GDM1 (cell line): ENCODE measurements at places on chromosomes 1 and 21.

DNA sequence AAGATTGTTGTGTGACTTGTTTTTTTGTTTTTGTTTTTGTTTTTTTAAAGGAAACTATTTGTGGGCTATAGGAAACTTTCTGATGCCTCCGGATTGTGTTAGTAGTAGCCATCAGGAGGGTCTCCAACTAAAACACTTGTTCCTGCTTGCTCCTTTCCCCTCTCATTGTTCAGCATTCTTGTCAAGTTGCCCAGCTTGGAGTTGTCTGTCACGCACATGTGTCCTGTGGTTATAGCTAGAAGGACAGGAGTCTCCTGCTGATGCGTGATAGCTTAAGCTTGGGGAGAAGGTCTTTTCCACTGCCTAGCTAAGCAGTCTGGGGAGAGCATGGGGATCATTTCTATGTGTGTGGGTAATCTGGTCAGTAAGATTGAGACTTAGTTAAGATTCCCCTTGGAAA is 3.2 kb upstream of the LYPLA2 start:
- no peak for DNase-seq

DNA sequence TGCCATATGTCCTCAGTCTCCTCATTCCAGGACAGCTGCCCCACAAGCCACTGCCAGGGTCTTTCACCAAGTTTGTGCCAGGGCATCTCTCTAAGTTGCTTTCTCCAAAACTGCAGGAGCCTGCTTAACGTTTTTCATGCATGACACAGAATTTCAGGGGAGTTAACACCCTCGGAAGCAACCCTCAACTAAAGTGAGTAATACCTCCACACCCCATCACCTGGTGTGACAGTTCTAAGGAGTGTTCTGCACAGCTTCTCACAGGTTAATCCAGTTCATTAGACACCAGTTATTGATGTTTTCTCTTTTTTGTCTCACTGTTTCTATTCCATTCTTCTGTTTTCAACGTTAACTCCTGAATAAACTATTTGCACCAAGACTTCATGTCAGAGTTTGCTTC is 115.0 kb downstream of the BACH1 start:
- no peak for DNase-seq

DNA sequence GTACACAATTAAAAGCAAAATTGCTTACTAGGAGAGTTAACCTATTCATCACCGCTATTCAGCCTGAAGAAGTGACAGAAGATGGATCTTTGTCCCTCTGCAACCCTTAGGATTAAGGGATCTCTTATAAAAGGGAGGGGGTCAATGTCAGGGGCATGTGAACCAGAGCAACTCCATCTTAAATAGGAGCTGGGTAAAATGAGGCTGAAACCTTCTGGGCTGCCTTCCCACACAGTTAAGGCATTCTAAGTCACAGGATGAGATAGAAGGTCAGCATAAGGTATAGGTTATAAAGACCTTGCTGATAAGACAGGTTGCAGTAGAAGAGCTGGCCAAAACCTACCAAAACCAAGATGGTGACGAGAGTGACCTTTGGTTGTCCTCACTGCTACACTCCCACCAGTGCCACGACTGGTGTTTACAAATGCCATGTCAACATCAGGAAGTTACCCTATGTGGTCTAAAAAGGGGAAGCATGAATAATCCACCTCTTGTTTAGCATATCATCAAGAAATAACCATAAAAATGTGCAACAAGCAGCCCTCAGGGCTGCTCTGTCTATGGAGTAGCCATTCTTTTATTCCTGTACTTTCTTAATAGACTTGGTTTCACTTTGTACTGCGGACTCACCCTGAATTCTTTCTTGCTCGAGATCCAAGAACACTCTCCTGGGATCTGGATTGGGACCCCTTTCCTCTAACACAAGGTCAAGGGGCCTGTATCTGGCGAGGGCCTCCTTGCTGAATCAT is 35.3 kb upstream of the NEK2 start:
- DNase-seq: no peak

DNA sequence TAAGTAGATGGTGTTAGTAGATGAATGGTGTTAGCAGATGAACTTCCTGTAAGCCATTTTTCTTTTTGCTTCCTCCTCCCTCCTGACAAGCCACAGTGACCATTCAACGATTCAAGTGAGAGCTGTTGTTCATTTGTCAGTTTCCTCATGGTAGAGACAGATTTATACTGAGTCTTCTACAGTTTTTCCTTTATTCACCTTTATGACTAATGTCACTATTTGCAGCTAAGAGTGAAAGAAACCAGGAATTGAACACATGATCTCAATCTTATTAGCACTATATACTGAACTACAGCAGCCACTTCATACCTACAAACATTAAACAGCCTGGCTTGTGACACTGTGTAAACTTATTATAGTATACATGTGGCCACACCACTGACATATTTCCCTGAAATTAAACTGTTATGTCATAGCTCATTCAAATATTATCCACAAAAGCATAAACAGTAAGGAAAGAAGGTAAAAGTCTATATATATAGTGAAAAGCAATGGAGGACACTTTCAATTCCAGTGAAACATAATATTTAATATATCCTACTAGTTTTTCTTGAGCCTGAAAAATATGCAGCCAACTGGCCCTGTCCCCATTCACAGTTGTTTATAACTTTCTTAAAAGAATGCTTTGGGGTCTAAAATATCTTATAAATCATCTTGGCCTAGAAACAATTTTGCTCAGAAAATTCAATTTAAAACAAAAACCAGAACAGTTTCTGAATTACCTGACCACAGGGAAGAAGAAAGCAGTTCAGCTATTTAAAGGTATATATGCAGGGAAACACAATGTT is 566.9 kb upstream of the ZRANB2 start:
- DNase-seq: no peak

- DNase-seq: no peak
Measured at GRCh38 chr1:56773341-56774066, 45.7 kb downstream of the FYB2 start.

GRCh38 chr1:5552787-5553484 is 439.3 kb downstream of the NPHP4 start:
- no peak for DNase-seq

GRCh38 chr1:55185832-55186231 is 29.3 kb downstream of the USP24 start:
- no peak for DNase-seq

GRCh38 chr1:34656731-34657130 is 98.1 kb upstream of the GJB5 start:
- no peak for DNase-seq

DNA sequence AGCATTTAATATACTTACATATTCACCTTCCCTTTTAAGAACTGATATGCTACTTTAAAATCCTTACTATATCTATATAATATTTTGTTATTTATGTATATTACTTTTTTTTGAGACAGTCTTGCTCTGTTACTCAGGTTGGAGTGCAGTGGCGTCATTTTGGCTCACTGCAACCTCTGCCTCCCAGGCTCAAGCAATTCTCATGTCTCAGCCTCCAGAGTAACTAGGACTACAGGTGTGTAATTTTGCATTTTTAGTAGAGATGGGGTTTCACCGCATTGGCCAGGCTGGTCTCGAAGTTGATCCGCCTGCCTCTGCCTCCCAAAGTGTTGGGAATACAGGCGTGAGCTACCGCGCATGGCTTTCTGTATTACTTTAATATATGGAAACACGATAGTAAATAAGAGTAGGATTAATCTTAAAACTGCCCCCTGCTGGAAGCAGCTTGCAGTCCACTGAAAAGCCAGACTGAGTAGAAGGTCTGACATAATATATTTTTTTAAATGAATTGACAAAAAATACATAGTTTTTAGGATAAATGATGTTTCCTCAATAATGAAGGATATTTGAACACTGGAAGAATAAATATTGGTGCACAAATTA is 24.4 kb downstream of the RCAN3 start:
- peak; percentile 29 for DNase-seq

DNA sequence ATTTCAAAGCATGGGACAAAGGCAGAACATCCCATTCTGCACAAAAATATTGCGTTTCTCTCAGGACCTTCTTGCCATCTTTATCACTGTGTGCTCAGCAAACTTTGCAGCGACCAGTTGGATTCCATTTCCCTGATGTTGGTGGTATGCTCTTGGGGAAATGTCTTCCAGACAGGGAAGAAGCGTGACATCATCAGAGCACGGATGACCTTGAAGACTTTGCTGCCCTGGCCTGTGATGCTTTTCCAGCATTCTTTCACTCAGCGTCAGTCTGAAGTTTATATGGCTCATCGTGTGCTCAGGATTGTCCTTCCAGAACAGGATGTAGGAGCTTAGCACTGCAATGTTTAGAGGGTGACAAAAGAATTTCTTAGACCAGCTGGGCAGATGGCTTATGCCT is 131.4 kb upstream of the F3 start:
- no peak for DNase-seq

GRCh38 chr1:91555821-91556531 is 55.3 kb downstream of the CDC7 start:
- no peak for DNase-seq

GRCh38 chr1:207978441-207978840 is 67.5 kb upstream of the CD34 start:
- no peak for DNase-seq

DNA sequence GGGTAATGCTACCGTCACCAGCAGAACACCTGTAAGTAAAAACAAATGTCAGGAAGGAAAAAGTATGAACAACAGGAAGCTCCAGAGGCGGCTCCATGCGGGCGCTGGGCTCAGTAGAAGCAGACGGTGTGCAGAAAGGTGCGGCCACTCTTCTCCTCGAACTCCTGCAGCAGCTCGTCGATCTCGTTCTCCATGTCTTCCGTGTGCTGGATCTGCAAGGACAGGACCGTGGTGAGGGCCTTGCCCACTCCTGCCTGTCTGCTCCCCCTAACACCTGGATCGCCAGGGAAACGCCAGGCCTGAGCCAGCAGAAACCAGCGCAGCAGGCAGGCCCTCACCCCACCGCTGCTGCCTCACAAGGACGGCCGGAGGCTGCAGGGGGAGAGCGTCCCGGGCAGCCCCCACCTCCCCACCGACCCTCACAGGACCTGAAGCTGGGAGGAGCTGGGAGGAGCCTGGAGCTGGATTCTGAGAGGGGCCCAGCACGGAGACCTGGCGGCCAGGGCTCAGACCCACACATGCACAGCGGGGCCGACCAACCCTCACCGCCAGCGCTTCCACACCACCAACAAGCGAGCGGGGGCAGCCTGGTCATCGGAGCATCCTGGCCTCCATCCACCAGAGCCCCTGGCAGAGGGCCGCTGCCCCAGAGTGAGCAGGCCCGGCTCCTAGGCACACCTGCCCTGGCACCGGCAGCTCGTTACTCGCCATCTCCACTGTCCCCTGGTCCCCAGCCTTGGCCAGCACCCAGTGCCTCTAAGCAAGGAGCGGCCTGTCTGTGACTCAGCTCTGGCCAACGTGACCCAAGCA is 1.7 kb upstream of the TMEM240 start:
- DNase-seq: no peak

DNA sequence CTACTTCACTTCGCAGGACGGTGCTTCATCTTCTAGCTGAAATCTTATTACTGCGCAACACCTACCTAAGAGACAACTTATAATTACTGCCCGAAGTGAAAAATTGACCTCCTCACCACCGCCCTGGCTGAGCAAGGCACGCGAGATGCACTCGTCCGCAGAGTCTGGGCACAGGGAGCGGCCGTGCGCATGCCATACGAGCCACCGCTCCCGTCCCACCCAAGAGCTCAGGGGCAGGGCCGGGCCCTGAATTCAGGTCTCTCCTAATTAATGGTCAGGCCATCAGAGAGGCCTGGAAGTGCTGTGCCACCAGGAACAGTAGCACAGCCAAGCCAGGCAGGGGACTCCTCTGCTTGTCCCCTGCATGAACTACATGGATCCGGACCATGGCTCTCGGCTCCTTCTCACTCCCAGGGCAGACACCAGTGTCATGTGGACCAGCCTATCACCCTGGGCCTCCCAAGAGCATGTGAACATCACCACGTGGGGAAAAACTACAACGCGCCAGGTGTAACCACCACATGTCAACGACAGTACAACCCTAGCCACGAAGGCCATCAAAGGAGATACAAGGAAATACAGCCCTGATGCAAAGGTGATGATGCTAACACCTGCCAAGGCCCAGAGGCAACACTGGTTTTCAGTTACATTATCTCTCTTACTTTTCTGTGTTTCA is 11.5 kb downstream of the RIPK4 start:
- no peak for DNase-seq

- DNase-seq: no peak
Measured at GRCh38 chr1:145994391-145995120, 1.8 kb downstream of the TXNIP start.

DNA sequence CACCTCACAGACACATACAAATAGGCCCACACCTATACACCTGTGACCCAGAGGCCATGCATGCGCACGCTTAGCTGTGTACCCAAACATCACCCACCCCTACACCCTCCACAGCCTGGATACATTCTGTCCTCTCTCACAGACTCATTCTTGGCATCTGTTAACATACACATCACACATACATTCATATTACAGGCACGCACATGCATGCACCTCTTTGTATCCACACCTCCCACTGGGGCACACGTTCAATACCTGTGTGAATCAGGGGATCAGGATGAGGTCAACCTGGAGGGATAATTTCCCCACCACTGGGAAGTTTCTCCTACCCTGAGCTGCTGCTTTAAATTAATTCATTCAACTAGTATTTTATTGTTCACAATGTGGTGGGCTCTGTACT is 35.6 kb upstream of the EPB41 start:
- DNase-seq: no peak

DNA sequence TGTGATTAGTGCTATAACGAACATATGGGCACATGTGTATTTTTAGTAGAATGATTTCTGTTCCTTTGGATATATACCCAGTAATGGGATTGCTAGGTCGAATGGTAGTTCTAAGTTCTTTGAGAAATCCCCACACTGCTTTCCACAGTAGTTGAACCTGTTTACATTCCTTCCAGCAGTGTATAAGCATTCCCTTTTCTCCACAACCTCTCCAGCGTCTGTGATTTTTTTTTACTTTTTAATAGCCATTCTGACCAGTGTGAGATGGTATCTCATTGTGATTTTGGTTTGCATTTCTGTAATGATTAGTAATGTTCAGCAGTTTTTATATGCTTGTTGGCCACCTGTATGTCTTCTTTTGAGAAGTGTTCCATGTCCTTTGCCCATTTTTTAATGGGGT is 81.8 kb upstream of the SLC44A3 start:
- no peak for DNase-seq

- no peak for DNase-seq
Measured at GRCh38 chr1:46806196-46807020, 7.6 kb downstream of the CYP4B1 start.

DNA sequence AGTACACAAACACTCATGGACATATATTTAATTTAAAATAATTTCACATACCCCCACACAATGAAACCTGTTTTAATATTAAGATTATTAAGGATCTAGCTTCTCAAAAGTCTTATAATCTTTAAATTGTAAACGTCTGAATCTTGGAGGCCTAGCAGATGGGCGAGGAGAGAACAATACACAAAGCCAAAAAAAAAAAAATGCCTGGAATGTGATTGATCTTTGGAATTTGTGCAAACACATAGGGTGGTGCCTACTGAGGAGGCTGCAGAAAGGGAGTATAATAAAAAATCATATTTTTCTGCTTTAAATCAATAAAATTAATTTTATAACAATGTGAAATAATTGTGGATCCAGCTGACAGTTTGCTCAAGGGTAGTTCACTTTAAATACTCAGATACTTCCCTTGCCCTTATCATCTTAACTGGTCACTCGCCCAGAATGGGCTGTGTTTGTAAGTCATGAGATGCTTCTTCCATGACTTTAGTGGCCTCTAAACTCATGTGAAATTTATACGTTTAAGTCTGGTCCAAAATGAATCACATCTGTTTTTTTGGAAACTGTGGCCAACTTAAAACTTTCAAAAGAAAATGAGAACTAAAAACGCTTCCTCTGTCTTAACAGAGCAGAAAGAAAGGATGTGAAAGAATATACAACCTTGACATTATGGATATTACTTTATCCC is 802.8 kb upstream of the CXADR start:
- no peak for DNase-seq
